ENCODE measurements at places on chromosomes 16 and 17.

GRCh38 chr16:66578651-66579531, at the start of gene CMTM2:
CMTM2 (plus strand) TSS chr16:66579463; CDS start chr16:66579608, 145 bp downstream.
- no peak for DNase-seq

- DNase-seq: no peak
Measured at GRCh38 chr16:82282662-82283061, 112.6 kb upstream of the MPHOSPH6 start.

DNA sequence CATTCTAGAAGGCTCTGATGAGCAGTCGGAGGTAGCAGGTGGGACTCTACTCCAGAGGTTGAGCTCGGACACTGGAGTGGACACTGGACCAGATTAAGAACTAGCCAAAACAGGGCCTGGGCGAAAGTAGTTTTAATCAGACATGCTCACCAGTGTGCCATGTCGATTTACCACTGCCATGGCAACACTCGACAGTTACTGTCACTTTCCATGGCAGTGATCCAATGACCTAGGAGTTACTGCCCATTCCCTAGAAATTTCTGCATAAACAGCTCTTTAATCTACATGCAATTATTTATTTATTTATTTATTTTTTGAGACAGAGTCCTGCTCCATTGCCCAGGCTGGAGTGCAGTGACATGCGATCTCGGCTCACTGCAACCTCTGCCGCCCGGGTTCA, 7.2 kb upstream of the METTL9 start:
- DNase-seq: no peak

DNA sequence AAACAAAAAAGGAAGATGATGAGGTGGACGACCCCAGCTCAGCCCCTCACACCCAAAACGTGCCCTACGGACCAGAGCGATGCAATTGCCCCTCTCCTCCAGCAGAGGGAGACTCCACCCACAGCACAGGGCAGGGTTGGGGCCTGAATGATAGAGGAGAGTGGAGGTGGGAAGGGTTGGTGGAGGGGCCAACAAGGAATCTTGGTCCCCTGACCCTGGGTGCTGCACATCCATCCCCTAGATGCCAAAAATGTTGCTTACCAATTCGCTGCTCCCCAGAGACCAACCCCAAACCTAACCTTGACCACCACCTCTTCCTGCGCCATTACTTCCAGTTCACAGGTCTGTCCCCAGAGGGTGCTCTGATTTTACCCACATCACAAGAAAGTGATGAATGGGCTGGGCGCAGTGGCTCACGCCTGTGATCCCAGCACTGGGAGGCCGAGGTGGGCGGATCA, 12.9 kb downstream of the P2RX5 start:
- no peak for DNase-seq

DNA sequence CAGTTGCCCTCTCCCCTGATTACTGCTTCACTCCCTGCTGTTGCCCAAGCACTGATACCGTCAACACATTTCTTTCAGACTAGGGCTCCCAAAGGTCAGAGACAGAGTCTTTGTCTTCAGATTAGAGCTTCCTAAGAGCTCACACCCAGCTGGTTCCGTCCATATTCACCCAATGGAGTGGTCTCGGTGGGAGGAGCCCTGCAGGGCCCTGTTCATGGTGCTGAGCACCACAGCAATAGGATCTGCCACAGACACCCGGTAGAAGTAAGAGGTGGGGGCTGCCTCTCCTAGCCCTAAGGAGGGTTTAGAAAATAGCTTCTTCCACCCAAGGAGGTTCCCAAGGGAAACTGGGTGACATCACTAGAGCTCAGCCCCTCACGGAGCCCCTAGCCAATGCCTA, 128.3 kb downstream of the CCDC144A start:
- no peak for DNase-seq

DNA sequence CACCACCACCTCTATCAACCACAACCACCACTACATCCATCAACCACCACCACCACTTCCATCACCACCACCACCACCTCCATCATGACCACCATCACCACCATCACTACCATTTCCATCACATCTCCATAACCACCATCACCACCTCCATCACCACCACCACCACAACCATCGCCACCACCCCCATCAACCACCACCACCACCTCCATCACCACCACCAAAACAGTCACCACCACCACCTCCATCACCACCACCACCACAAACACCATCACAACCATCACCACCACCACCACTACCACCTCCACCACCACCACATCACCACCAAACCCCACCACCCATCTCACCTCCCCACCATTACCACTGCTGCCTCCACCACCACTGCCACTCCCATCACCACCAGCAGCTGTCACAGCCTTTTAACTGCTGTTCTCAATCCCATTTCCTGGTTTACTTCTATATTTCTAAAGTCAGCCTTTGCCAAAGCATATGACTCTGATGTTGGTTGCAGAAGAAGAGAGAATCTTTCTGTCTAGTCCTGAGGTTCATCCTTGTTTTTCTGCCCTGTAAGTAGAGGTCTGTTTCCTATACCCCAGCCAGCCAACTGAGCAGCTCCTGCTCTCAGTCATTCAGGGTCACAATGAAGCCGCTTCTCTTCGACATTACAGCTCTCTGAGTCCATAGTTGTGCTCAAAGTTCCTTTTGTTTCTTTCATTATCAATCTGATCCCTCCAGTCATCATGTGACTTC, 14.0 kb downstream of the MARCHF10 start:
- no peak for DNase-seq

GRCh38 chr17:47850373-47850691, 631 bp downstream of the SP6 start:
- DNase-seq: no peak
